T-helper 1 cell (primary cell): ENCODE measurements at places on chromosomes 2 and 18.
A peak's percentile ranks its signal among the peaks of the same experiment; 100 is the strongest.

- no peak for DNase-seq
Measured at GRCh38 chr18:13070460-13070859, 79.3 kb downstream of the CEP192 start.

GRCh38 chr2:7604456-7604855, 687.2 kb downstream of the RNF144A start:
- DNase-seq, result no peak

GRCh38 chr2:110827511-110827910, 95.1 kb downstream of the ACOXL start:
- no peak for DNase-seq

DNA sequence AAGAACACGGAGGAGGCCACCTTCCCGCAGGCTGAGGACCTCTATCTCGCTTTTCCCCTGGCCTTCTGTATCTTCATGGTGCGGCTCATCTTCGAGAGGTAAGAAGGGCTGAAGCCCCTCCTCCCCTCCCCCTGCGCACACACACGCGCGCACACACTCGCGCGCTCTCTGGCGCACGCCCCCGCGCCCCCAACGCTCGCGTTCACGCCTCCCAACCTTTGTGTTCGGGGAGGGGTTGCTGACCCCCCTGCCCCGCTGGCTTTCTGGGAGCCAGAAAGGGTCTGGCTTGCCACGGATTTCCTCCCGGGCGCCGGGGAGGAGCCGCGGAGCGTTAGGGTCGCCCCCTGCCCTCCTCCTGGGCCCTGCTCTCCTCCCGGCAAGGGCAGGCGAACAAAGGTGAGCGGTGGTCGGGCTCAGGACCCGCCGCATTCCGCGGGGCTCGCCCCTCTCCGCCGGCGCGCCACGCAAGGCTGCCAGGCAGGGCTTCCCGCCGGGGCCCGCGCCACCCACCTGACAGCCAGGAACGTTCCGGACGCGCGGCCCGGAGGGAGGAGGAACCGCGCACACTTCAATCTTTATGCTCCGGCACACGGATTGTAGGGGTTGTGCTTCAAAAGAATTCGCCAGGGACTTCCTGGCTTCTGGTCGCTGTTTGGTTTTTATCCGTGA, 583 bp downstream of the CERS6 start:
- peak; percentile 7 for DNase-seq

DNA sequence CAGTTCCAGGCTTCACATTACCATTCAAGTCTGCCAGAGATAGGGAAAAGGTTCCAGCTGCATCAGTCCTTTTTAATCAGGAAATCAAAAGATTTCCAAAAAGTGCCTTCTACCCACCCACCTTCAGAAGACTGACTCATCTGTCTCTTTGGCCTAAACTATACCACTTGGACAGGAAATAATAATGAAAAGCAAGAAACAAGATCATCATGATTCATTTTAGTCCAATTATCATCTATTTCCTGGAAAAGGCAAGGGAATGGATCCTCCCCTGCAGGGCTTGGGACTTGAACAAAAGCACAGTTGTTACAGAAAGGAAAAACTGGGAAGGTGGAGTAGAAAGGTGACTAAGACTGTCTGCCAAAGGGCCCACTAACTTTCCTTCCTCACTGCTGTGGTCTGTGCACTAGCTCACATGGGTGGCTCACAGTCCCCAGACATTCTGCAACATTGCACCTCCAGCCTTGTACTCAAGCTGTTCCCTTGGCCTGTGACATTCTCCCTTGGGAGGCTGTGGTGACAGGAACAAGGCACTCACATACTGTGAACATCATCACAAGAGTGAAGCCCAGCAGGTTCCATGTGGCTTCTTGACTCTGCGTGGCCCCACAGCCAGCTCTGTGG, 75.3 kb downstream of the VSNL1 start:
- DNase-seq, result no peak

GRCh38 chr2:168210895-168211570, 36.4 kb downstream of the STK39 start:
- no peak for DNase-seq

DNA sequence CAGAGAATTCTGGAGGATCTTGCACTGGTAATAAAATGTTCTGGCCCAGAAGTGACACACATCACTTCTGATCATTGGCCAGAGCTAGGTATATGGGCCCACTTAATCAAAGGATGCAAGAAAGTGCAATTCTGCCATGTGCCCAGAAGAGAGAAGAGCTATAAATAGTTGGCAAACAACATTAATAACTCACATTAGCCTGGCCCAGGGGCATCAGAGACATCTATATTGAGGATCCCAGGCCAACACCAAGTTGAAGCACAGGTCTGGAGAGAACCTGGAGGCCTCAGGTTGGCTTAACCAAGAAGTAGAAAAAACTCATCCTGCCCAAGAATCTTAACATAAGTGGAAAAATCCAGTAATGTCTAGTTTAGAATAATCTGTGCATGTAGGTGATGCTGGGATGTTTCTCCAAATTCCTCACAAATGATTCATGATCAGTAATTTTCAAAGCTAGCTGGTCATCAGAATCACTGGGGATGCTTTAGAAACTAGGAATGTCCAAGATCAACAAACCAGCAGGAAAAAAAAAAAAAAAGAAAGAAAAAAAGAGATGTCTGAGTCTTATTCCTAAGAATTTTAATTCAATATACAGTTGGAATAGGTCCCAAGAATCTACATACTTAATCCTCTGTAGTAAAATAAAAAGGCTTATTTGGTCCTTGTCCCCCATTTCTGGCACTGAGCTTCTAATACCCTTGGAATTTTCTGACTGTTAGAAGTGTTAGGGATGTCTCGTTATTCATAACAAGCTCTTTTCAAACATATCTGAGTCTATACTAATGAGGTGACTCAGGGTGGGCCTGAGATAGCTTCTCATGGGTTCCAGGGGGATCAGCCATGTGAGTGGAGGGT, 35.0 kb upstream of the EVA1A start:
- DNase-seq, result no peak

DNA sequence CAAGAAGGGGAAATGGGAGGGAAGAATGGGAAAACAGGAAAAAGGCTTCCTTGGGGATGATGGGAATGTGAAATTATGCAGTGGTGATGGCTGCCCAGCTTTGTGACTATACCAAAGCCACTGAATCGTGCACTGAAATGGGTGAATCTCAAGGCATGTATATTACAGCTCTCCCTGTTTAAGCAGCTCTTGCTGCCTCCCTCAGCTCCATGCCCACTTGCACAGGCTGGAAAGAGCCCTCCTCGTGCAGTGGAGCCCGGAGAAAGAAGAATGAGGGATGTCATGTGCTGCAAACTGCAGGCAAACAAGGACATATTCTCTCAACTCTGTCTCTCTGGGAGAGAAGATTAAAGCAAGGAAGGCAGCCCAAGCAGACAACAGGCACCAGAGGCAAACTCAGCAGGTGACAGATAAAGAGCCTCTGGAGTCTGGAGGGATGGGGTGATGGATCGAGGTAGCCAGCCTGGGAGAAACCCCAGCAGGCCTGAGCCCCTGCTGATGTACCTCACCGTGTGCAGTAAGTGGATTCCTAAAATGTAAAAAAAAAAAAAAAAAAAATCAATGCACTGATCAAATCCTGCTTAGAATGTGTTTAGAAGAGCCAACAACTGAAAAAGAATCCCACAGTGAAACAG, 62.4 kb upstream of the SLC66A3 start:
- no peak for DNase-seq

- DNase-seq, result no peak
Measured at GRCh38 chr2:81876624-81877023, 1572.1 kb upstream of the LRRTM1 start.

GRCh38 chr2:160324161-160324800, 124.2 kb upstream of the ITGB6 start:
- DNase-seq, result peak; percentile 45
